Umbilical cord (tissue), 2 donors: ENCODE measurements at places on chromosomes 1 and 21.

- DNase-seq: no peak
These were observed 201.8 kb upstream of the BRINP3 start for GRCh38 chr1:190679454-190679853.

- DNase-seq: no peak
These were observed 166.8 kb downstream of the BACH1 start for GRCh38 chr21:29465546-29465945.

GRCh38 chr1:50521703-50522102 is 98.5 kb upstream of the DMRTA2 start:
- peak; percentile 26 for DNase-seq

DNA sequence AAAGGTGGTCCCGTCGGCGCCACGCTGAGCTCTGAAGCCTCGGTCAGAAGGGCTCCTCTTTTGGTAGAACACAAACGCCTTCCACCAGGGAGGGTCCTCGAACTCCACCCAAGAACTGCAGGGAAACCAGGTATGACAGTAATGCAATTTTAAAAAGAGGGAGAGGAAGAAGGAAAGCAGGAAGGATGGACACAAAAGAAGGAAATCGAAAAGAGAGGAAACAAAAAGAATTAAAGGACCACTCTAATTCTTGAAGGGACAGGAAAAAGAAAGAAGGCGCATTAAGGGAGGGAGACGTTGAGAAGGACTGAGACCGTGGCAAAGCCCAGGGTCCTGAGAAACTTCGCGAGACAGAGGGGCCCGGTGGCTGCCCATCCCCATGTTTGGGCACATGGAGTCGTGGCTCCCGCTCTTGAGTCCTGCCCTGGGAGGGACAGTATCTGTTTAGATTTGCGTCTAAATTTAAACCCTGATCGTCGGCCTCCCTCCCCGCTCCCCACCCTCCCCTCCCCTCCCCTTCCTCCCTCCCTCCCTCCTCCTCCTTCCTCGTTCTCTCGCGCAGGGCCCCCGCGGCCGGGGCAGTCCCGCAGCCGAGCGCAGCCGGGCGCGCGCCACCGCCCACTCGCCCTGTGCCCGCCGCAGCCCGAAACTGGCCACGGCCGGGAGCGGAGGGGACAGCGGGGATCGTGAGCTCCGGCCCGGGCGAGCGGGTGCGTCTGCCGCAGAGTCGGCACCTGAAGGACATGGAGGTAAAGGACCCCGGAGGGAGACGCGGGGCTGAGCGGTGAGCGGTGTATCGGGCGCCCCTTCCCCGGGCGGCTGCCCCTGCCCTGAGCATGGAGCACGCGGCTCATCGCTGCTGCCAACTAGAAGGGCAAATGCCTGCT is at the start of gene RCSD1:
Gene RCSD1, plus strand, starts transcription at position 552 of the 887 bp plus-strand sequence. Its CDS starts 192 bp downstream, at position 744.
- no peak for DNase-seq
